Right renal pelvis (tissue), 4 donors: ENCODE measurements at places on chromosomes 4 and X. TPM values are rescaled to one million over a fixed set of nuclear protein-coding genes. Genes with fewer than 3 reads are reported as not detected.

DNA sequence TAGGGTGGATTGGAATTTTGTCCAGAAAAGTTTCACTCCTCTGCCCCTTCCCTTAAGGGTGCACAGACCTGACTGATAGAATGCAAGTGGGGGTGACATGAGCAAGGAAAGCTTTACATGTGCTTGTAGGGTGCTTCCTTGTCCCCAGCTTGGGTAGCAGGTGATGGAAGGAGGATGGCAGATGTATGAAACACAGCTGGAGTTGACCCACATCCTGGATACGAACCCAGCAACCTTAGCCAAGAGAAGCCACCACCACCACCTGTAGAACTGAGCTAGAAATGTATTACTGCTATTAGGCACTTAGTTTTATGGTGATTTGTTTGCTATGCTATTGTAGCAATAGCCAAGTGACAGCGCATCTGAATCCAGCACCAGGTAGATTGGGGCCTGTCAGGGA, 227.4 kb downstream of the HS3ST1 start:
- no peak for DNase-seq

DNA sequence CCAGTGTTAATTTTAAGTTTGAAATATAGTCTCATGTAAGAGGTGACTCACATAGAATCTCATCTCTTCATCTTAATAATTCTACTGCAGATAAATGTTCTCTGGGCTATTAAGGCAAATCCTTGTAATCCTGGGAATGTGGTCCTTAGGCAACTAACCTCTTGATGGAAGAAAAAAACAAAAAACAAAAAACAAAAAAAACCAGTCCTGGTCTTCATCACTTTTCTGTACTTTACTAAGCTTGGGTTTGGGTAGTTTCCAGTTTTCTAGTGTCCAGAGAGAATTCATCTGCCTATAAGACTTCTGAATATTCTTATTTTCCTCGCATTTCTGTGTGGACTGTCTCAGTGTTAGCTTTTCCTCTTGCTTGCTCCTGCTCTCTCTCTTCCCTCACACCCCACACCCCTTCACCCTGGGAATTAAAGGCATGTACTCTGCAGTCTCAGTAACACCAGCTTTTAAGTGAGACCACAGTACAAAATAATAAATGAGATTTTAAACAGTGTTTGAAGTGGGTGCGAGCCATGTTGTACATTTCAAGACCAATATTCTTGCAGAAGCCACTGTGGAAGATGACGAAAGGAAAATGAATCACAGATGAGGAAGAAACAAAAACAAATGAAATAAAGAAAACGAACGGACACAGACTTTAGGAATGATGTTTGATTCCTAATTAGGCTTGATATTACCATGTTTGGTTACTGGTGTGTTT, 51.7 kb downstream of the HAND2 start:
- DNase-seq: no peak

GRCh38 chr4:44368413-44369167, 80.0 kb downstream of the KCTD8 start:
- DNase-seq: no peak

- no peak for DNase-seq
Observed at GRCh38 chrX:68684291-68684918, 36.9 kb downstream of the STARD8 start.

GRCh38 chrX:130351567-130351966, 11.8 kb downstream of the SLC25A14 start:
- DNase-seq: no peak

DNA sequence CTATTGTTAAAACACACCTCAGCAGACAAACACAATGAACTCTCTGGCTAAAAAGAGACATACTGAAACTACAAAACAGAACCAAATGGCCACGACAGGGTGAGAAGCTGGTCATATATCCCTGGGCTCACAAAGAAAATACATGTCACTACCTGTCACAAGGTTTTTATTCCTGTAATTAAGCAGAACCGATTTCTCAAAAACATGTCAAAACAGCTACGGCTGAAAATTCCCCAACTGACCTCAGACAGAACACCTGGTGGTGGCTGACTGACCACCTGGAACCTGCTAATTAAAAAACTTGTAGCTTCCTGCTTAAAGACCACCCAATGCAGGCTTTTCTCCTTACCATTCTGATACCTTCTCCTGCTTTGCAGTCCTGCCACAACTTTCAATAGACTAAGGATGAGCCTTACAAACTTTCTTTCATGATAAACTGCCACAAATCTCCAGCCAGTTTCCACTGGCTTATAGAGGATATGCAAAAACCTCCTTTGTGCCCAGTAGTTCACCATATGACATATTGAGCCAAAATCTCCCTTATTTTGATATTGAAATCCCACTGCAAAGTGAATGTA, 571.9 kb downstream of the SPOCK3 start:
- no peak for DNase-seq

DNA sequence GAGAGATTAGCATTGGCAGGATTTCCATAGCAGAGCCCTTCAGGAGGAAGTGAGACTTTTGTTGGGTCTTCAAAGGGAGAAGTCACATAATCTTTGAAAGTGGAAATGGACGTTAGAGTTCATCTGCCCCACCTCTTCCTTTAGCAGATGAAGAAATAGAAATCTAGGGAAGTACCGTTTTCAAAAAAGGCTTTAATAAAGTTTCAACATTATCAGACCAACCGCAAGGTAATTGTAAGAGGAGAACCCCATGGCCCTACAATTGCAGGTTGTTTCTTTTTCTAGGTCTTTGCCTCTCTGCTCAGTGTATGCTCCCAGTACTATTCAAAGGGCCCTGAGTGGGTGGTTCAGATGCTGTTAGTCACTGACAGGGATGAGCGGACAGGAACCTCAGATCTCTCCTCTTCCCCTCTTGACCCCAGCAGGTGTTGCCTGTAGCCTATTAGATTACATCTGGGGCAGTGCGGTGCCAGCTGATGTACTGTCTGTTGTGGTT, 48.6 kb upstream of the AP1S2 start:
- no peak for DNase-seq

- DNase-seq: no peak
Observed at GRCh38 chrX:35456891-35457290, 341.3 kb upstream of the MAGEB16 start.

GRCh38 chr4:143207555-143207954, 22.8 kb downstream of the USP38 start:
- no peak for DNase-seq

CLDN22 gene
- polyA plus RNA-seq: 0.77 TPM

KLB gene
- 0.17 TPM for polyA plus RNA-seq

TEC gene
- polyA plus RNA-seq: 4.1 TPM
